ENCODE measurements at places on chromosomes 5 and 9. TPM values are rescaled to one million over a fixed set of nuclear protein-coding genes. Genes with fewer than 3 reads are reported as not detected.

DNA sequence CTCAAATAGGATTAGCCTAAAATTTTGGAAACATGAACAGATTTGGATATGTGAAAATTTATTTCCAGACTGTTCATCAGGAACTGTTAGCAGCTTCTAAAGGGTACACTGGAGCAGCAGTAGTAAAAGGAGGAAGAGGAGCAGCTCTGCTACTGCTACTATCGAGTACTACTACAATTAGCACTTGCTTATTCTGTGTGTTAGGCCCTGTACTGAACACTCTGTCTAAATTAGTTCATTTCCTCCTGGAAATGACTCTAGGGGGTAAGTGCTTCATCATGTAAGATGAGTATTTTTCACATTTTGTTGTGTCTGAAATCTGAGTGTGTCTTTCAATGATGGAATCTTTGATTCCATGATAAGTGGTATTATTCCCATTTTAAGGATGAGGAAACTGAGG, 9.8 kb downstream of the CD274 start:
- DNase-seq: no peak

- DNase-seq: no peak
Measured at GRCh38 chr9:20703146-20703545, 19.1 kb downstream of the FOCAD start.

DNA sequence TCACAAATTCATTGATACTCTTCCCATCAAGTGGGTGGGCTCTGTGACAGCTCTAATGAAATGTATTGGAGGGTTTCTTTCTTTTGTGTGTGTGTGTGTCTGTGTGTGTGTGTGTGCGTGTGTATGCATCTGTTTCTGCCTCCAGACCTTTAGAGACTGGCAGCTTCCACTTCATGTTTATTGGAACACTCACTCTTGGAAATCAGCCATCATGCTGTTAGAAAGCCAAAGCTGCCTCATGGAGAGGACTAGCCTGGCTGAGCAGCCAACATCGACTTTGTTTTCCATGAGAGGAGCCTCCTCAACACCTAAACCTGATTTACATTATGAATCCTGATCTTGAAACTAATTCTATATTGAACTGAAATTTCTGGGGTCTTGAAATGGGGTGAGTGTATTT, 128.5 kb upstream of the FAM174A start:
- no peak for DNase-seq

DNA sequence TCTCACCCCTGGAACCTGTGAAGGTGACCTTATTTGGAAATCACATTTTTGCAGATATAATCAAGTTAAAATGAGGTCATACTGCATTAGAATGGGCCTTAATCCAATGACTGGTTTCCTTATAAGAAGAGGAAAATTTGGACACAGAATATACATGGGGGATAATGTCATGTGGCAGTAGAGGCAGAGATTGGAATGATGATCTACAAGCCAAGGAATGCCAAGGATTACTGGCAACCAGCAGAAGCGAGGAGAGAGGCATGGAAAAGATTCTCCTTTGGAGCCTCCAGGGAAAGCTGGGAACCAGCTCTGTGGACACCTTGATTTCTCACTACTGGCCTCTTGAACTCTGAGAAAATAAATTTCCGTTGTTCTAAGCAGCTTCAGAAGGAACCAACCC, 20.2 kb upstream of the CEP78 start:
- DNase-seq: no peak

DNA sequence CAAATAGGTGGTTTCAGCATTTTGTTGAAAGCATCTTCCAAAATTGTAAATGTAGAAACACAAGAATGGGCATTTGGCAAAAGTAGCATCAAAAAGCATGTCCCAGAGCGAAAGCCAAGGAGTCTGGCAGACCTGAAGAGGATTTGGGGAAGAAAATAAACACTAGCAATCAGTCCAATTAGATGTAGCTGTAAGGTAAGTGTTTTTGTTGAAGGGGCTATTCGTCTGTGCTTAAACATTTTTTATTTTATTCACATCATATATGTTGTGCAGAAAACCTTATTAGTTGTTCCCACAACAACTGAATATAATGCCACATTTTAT, 954.1 kb upstream of the COX7C start:
- DNase-seq: no peak

Gene TMEM252
- total RNA-seq: not detected

Gene KIF4B
- total RNA-seq: not detected
